Fibroblast of skin of scalp (primary cell): ENCODE measurements at places on chromosomes 3 and 15.
A peak's percentile ranks its signal among the peaks of the same experiment; 100 is the strongest.

DNA sequence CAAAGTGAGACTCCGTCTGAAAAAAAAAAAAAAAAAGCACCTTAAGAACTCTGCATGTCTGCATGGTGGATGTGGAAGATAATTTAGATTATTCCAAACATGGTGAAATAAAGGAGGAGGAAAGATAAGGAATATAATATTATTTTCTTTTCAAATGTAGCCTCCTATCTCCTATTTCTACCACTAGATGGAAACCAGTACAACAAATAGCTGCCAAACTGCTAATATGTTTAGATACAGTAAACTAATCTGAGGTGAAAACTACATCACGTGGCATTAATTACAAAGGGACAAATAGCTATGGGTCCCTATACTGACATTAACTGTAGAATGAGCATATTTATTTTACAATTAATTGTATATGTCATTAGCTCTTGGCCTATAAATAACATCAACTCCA is 197.8 kb downstream of the TBC1D5 start:
- DNase-seq, result no peak

- no peak for DNase-seq
These were observed 68.0 kb upstream of the NDUFB4 start for GRCh38 chr3:120528163-120528562.

GRCh38 chr3:97778152-97778551 is 13.6 kb downstream of the ARL6 start:
- no peak for DNase-seq

DNA sequence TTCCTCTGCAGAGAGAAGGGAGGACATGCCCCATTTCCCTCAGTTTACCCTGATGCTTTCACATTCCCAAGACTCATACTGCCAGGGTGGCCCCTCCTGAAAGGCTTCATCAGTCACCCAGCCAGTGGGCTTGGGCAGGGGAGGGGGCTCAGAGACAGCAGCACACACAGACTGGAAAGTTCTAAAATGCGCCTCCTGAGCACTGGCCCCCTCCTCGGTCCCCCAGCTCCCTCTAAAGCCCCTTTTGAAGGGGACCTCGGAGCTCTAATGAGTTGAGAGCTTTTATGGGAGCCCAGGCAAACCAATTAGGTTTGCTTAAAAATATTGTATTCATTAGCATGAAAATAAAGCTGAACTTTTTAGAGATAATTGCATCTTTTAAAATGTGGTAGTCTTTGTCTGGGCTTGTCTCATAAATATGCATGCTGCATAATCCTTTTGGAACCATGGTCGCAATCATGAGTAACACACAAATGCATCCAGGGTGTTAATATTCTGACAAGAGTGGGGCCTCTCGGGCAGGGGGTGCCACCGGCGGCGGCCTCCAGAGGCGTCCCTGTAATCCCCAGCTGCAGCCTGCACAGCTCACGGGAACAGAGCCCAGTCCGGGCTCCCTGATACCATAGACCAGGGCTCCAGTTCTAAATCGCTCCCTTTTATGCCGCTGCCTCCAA is 78.5 kb downstream of the RPLP1 start:
- peak; percentile 10 for DNase-seq

DNA sequence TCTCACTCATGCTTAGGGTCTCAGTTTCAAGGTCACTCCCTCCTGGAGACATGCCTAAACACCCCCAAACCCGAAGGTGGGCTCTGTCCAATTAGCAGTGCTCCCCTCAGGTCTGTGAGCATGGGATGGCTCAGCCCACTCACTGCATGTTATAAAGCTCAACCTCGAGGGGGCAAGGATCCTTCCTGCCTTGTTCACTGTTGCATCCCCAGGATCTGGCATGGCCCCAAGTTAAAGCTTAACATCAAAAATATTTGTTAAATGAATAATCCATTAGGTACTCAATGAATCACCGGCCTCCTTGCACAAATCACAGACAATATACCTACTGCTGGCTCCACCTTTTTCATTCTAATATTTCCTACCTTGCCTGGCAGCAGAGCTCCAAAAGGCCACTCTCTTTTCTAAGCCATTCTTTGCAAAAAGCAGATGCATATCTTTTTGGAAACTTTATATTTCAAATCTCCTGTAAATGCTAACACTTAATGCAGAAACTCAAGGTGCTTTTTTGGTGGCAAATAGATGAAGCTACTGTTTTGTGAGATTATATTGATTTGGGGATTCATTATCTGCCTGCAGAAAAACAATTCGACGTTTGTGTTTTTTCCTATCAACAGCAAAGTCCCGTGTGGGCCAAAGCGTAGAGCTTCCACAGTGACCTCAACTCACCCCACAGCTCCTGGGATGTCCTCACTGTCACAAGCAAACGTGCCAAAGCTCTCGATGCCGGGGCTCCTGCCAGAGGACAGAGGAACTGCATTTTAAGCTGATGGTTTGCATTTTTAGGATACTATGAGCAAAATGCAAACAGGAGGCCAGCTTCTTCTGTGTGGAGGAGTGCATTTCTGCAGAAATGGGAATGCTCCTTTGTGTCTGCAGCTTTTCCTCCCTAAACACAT is 35.4 kb downstream of the PCOLCE2 start:
- DNase-seq, result peak; percentile 60

GRCh38 chr3:23308986-23309625 is 106.0 kb downstream of the UBE2E2 start:
- no peak for DNase-seq

- DNase-seq, result no peak
These were observed 90.4 kb downstream of the CMSS1 start for GRCh38 chr3:99907959-99908544.

- DNase-seq, result no peak
These were observed 84.7 kb downstream of the SQOR start for GRCh38 chr15:45719490-45719889.

GRCh38 chr15:42349186-42349585 is 10.1 kb upstream of the CAPN3 start:
- DNase-seq, result peak; percentile 47

DNA sequence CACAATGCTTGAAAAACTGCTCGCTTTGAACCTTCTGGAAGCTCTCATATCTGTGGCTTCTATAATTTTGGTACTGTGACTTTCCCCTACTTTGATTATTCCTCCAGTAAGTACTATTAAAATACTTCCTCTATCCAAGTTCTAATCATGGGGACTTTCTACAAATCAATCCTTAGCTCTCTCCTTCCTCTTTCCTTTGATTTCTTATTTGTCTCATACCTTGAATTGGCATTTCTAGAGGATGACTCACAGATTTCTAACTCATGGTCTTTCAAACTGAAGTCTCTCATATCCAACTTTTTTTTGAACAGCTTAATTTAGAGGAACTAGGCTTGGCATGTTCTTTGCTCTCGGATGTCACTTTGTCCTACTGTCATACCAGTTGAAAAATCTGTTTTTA is 241.8 kb downstream of the TBC1D5 start:
- no peak for DNase-seq

DNA sequence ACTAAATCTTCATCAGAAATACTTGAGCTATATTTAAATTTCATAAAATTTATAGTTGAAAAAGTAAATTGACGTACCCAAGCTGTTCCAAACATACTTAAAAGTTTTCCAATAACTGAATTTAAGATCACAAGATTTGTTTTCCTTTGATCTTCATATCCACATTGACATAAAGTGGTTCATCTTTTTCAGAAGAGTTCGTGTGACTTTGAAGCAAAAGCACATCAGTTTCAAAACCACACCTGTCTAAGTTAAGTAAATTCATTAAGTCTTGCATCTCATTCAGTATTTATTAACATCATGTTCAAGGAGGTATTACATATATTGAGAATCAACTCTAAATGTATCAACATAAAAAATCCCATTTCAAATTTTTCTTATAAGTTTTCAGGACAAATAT is 79.5 kb downstream of the BFSP2 start:
- DNase-seq, result no peak

DNA sequence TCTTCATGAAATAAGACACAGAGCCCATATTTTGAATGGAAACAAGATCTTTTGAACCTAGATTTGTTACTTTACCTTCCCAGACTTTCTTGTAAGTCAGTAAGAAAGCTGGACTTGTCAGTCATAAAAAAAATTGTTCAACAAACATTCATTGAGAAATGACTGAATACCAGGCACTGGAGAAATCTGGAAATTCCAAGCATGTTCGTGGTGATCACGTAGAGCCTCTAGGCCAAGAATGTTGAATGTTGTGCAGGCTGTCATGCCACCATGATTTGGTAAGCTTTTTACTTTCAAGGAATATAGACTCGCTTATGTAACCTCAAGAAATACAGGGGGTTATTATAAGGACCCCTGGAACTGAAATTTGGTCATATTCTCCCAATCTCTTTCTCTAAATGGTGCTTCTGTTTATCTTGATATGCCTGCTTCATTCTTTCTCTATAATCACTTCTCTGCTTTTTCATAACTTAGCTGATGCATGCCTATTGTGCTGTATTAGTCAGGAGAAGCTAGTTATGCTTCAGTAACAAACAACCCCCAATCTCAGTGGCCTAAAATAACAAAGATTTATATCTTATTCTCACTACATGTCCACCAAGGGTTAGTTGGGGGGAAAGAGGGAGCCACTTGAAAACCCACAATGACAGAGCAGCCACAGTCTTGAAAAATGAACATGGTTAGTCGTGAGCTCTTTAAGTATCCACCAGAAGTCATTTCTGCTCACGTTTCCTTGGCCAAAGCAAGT is 3.4 kb upstream of the TPM1 start:
- peak; percentile 96 for DNase-seq

- DNase-seq, result no peak
These were observed 397 bp downstream of the PLXND1 start for GRCh38 chr3:129605922-129606635.

GRCh38 chr3:38548154-38548931 is 52.2 kb downstream of the EXOG start:
- no peak for DNase-seq

DNA sequence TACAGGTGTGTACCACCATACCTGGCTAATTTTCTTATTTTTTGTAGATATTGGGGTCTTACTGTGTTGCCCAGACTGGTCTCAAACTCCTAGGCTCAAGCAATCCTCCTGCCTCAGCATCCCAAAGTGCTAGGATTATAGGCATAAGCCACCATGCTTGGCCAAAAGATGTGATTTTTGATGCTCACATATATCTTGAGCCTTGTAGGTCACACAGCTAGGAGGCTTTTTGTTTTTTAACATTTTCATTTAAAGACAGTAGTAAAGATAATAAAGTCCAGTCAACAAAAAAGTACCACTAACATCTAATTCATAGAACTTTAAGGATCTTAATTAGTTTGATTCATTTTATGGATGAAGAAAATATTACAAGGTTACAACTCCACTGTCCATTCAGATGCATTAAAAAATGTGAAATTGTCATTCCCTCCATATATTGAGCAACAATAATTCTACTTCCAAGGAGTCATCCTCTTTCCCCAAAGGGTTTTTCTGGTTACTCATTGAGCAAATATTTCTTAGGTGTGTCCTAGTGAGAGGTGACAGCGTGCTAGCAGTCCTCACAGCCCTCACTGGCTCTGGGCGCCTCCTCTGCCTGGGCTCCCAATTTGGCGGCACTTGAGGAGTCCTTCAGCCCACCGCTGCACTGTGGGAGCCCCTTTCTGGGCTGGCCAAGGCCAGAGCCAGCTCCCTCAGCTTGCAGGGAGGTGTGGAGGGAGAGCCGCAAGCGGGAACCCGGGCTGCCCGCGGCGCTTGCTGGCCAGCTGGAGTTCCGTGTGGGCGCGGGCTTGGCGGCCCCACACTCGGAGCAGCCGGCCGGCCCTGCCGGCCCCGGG is 8.3 kb upstream of the TASOR start:
- peak; percentile 2 for DNase-seq

GRCh38 chr3:130865489-130865888 is 28.4 kb upstream of the ATP2C1 start:
- DNase-seq, result no peak

- no peak for DNase-seq
These were observed 8.6 kb upstream of the CACNA1D start for GRCh38 chr3:53485675-53486403.
